CD4-positive, CD25-positive, alpha-beta regulatory T cell (primary cell): ENCODE measurements at places on chromosomes 16 and 17. TPM values are rescaled to one million over a fixed set of nuclear protein-coding genes. Genes with fewer than 3 reads are reported as not detected.

The GUCY2D gene
- not detected for polyA plus RNA-seq

The NPIPB8 gene
- polyA plus RNA-seq, result not detected

The NSF gene
- polyA plus RNA-seq, result 24.6 TPM

The OR3A3 gene
- not detected for polyA plus RNA-seq

The KCNJ12 gene
- not detected for polyA plus RNA-seq

The GGA3 gene
- 17.2 TPM for polyA plus RNA-seq

The CDH5 gene
- polyA plus RNA-seq, result not detected

The ZNF821 gene
- 15.5 TPM for polyA plus RNA-seq

The TNFSF12 gene
- polyA plus RNA-seq, result 49.6 TPM

The CACNA1G gene
- not detected for polyA plus RNA-seq

The CUEDC1 gene
- not detected for polyA plus RNA-seq

The FNDC8 gene
- not detected for polyA plus RNA-seq

The NKIRAS2 gene
- polyA plus RNA-seq, result 23.5 TPM

The NPIPB13 gene
- polyA plus RNA-seq, result 0.68 TPM

The KCNH4 gene
- polyA plus RNA-seq, result not detected

The EVPLL gene
- not detected for polyA plus RNA-seq

The C16orf89 gene
- polyA plus RNA-seq, result not detected

The CCDC40 gene
- polyA plus RNA-seq, result not detected

The E2F4 gene
- polyA plus RNA-seq, result 46.8 TPM

The CHD3 gene
- polyA plus RNA-seq, result 5.0 TPM

The ST6GALNAC2 gene
- polyA plus RNA-seq, result 0.13 TPM

The ABCC11 gene
- not detected for polyA plus RNA-seq

The TBX21 gene
- polyA plus RNA-seq, result 4.7 TPM

The TMEM238L gene
- not detected for polyA plus RNA-seq

The SEPTIN12 gene
- not detected for polyA plus RNA-seq

The SLC38A7 gene
- polyA plus RNA-seq, result 2.5 TPM

The RPL23 gene
- 1,066 TPM for polyA plus RNA-seq

The CD300LB gene
- not detected for polyA plus RNA-seq

The KRT32 gene
- polyA plus RNA-seq, result not detected

The CBLN1 gene
- polyA plus RNA-seq, result not detected

The OR4D1 gene
- polyA plus RNA-seq, result 1.1 TPM

The HSD17B1 gene
- polyA plus RNA-seq, result 0.62 TPM

The ARL5C gene
- not detected for polyA plus RNA-seq

The WNT3 gene
- polyA plus RNA-seq, result not detected

The KRTAP2-1 gene
- polyA plus RNA-seq, result not detected

The OR2C1 gene
- 0.44 TPM for polyA plus RNA-seq

The FAM83G gene
- 5.9 TPM for polyA plus RNA-seq

The KIF18B gene
- polyA plus RNA-seq, result not detected

The GRB7 gene
- not detected for polyA plus RNA-seq

The ALDOA gene
- 1,243 TPM for polyA plus RNA-seq

The CHST4 gene
- polyA plus RNA-seq, result not detected

The MAP1LC3B gene
- 134 TPM for polyA plus RNA-seq

The CASKIN2 gene
- polyA plus RNA-seq, result not detected

The C17orf50 gene
- polyA plus RNA-seq, result not detected
